Activated T-helper 1 cell treated with anti-CD3 and anti-CD28 coated beads, Interleukin-12 subunit alpha, Interleukin-12 subunit beta, Interleukin-2, Interleukin-4 antibody, amounts not matched to agents 30 ng/mL and 10 ng/mL and 1 ng/mL, durations not matched to agents 14 hours and 24 hours and 36 hours (primary cell): ENCODE measurements at places on chromosomes 4 and X. TPM values are rescaled to one million over a fixed set of nuclear protein-coding genes. Genes with fewer than 3 reads are reported as not detected.

Gene NRK
- not detected in 2 replicates for total RNA-seq

- no peak for DNase-seq
These were observed 1622.1 kb downstream of the STIM2 start for GRCh38 chr4:28482580-28483270.

Gene DMD
- 12.8 TPM in 2 replicates for total RNA-seq

- no peak for DNase-seq
These were observed 1285.4 kb downstream of the PCDH18 start for GRCh38 chr4:136246876-136247275.

DNA sequence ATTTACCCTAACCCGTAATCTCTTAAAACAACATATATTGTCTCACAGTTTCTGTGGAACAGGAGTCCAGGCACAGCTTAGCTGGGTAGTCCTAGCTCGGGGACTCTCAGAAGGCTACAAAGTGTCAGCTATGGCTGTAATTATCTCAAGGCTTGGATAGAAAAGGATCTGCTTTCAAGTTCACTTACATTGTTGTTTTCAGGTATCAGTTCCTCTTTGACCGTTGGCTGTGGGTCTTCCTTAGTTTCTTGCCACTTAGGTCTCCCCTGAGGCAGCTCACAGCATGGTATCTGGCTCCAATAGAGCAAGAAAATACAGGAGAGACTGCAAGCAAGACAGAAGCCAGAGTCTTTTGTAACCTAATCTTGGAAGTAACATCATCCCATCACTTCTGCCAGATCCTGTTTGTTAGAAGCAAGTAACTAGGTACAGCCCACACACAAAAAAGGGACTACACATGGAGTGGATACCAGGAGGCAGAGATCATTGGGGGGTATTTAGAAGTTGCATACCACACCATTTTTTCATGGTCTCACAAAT lies 137.0 kb downstream of the MAGEB5 start:
- DNase-seq: no peak

GRCh38 chr4:170323623-170324022 lies 233.9 kb upstream of the AADAT start:
- no peak for DNase-seq

DNA sequence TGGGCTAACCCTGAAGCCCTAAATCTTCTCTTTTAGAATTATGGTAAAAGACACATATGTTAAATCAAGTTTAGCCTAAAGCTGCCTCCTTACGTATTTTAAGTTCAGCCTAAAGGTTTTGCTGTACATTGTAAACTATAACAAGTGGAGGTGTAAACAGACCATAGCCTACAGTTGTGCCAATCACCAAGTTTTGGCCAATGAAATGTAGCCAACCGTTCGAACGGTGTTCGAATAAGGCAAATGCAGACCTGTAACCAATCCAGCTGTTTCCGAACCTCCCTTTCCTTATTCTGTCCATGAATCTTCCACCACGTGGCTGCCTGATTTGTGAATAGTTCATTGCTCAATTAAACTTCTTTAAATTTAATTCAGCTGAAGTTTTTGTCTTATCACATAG lies 52.1 kb upstream of the TBC1D9 start:
- DNase-seq: no peak

DNA sequence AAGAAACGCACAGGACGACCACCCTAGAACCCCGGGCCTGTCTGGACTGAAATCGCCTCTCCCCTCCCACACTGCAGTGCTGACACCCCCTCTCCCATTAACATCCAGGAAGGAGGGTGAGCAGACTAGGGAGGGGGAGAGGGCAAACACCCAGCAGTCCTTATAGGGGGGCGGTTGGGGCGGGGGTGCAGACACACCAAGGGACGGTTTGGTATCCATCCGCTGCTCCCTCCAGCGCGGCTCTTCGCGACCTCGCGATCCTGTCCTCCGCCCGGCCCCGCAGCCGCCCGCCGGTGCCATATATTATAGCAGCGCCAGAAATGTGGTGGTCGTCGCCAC lies 411 bp upstream of the GPRASP1 start:
- no peak for DNase-seq

GRCh38 chrX:1322393-1322792 lies 14.2 kb upstream of the IL3RA start:
- peak; percentile 25 for DNase-seq

- DNase-seq: no peak
These were observed 209.8 kb downstream of the RTL9 start for GRCh38 chrX:110568441-110568840.

- DNase-seq: peak; percentile 24
These were observed at the start of gene SCD5 for GRCh38 chr4:82798168-82799005. Gene SCD5 (minus strand): TSS chr4:82798796. CDS start chr4:82798537, 259 bp downstream.

Gene CFP
- total RNA-seq: 2.3 and 4.9 TPM in 2 replicates

GRCh38 chr4:76341063-76341462 lies 34.5 kb downstream of the STBD1 start:
- no peak for DNase-seq

- no peak for DNase-seq
These were observed 11.7 kb upstream of the BCOR start for GRCh38 chrX:40109288-40110008.

Gene MAGEC3
- total RNA-seq: not detected in 2 replicates

DNA sequence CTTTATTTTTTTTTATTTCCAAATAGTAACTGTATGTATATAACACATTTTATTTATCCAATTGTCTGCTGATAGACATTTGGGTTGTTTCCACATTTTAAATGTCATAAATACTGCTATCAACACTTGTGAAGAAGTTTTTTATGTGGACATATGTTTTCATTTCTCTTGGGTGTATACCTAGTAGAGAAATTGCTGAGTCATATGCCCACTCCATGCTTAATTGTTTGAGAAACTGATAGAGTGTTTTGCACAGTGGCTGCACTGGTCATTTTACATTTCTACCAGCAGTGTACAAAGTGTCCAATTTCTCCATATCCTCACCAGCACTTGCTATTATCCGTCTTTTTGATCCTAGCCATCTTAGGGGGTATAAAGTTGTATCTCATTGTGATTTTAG lies 567.8 kb downstream of the GBA3 start:
- no peak for DNase-seq

Gene GPRASP1
- total RNA-seq: 0.44 and 0.47 TPM in 2 replicates

DNA sequence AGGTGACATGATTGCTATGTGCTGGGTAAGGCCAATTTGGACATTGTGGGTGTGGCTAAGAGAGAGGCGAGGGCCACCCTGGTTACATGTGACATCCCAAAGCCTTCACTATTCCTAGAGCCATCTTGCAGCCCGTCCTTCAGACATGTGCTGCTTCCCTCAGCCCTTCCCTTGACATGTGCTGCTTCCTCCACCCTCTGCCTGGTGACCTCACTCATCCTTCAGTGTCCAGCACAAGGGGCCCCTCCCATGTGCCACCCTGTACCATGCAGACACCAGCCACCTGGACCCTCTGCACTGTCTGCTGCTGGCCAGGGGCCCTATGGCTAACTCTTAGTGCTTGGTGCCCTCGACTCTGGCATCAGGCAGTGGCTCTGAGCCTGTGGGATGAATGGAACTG lies 27.4 kb downstream of the ADRA2C start:
- DNase-seq: no peak

Gene C4orf51
- not detected in 2 replicates for total RNA-seq

- DNase-seq: no peak
These were observed 69.5 kb downstream of the TNIP2 start for GRCh38 chr4:2686379-2687265.

GRCh38 chr4:121514443-121514842 lies 133.6 kb upstream of the QRFPR start:
- DNase-seq: no peak

- no peak for DNase-seq
These were observed 48.3 kb upstream of the NOCT start for GRCh38 chr4:138967313-138967712.

DNA sequence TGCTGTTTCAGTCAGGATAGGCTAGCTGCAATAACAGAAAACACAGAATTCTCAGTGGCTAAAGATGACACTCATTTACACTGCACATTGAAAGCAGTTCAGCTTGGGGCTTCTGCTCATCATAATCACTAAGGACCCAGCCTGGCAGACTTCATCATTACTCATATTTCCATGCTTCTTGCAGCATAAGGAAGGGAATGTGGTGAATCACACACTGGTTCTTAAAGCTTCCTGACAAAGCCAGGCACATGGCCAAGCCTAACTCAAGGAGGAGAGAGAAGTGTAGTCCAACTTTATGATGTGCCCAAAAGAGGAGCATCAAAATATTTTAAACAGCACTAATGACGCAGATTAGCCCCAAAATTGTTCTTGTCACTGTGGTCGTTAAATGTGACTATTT lies 186.5 kb downstream of the BANK1 start:
- DNase-seq: no peak

- DNase-seq: no peak
These were observed 543.5 kb upstream of the PCDH10 start for GRCh38 chr4:132605551-132605950.

- no peak for DNase-seq
These were observed 203.2 kb downstream of the PTTG2 start for GRCh38 chr4:38163216-38164006.

Gene VAMP7
- total RNA-seq: 27.4 and 32.8 TPM in 2 replicates

Gene SLC26A1
- total RNA-seq: 0.22 and 0.49 TPM in 2 replicates

- no peak for DNase-seq
These were observed 1240.2 kb downstream of the FAM133A start for GRCh38 chrX:94914235-94914634.

GRCh38 chr4:57866468-57867171 lies 756.4 kb upstream of the IGFBP7 start:
- no peak for DNase-seq

- DNase-seq: peak; percentile 11
These were observed 32.8 kb downstream of the ABCE1 start for GRCh38 chr4:145130788-145131399.
